ENCODE measurements at places on chromosomes 3 and 15. TPM values are rescaled to one million over a fixed set of nuclear protein-coding genes. Genes with fewer than 3 reads are reported as not detected.

DNA sequence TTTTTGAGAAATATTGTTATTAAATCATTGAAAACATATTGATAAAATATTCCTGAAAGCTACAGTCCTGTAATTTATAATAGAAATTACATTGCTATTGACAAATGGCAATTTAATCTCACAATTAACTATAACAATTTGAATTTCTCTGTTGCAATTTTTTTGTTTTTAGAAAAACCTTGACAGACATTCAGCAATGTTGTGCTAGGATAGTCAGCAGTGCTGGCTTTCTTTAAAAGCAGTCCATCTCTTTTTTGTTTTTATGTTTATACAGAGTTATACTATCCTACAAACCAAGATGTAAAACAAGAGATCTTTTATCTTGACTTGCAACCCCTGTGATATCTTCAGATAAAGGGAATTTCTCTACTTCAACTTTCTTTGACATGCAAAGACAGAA lies 93.1 kb downstream of the TUSC7 start:
- DNase-seq = no peak

GRCh38 chr15:92934716-92935115 lies 34.6 kb downstream of the CHD2 start:
- no peak for DNase-seq

The KPNA4 gene
- total RNA-seq = 36.3 TPM

DNA sequence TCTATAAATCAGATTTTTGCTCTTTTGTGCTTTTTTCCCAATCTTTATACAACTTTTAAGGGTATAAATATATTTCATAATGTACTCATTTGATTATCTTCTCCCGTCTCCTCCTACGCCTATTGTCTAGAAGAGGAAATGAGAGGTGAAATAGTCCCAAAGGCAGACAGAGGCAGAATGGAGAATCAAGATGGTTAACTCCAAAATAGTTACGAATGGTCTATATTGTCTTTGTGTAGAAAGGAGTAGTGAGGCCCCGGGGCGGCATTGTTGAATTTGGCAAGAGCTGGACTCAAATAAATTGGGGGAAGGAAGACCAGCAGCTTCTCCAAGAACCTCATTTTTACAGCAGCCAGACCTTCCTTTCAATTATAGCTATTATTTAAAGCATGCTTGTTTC lies 23.9 kb downstream of the ITPR1 start:
- no peak for DNase-seq

DNA sequence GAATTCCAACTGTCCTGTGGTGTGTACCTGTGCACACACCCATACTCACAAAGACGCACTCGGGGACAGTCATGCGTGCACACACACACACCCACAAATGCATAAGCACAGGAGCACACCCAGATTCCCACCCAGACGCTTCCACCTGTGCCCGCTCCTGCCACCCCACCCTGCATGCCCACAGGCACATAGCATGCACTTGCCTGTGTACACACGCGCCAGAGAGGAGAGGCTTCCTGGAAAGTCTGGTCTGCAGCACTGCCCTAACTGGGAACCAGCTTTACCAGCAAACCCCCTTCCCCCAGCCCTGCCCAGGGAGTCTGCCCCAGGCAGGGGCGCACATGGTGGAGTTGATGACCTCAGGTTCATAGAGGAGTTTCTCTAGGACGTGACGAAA lies 246.2 kb downstream of the UACA start:
- DNase-seq = no peak

The KLHL6 gene
- total RNA-seq = 0.41 TPM

DNA sequence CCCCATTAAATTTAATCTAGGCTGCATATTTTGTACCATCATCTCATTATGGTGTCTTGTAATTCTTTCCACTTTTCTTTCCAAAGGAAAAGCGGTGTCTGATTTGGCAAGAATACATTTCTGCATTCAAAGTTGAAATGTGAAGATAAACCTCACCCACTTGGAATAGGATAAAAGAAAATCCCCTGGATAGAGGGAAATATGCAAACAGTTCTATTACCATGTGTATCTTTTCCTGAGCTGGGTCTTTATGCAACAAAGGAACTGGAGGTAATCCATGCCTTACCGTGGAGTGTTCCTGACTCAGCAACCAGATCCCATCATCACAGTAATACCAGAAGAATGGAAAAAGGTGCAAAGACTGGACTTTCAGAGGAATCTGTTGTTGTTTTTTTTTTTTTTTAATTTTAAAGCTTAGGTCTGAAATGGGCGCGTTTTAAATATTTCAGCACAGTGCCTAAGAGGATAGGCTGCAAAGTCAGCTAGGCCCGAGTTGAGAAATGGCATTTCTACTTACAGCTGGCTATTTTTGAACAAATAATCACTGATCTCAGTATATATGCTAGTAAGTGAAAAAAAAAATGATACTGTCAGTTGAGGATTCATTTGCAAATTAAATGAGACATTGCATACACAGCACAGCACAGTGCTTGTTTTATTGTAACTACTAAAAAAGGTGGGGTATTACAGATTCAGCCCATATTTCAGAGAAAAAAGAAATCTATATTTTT lies 55.5 kb upstream of the ADAMTS9 start:
- no peak for DNase-seq

DNA sequence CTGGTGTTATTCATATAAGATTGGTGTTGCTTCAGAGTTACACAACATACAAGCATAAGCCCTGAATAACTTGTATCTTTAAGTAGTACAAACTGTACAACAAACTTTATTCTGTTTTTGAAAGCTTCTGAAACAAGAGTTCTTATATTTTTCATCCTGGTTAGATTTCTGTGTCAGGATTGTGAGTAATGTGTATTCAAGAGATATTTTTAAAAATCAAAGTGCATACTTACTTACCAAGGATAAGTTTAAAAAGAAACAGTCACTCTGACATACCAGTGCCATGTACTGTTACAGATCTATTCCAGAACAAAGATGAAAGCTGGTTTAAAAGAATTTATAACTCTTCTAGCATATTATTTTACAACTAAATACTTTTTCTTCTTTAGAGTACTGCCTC lies 755.1 kb downstream of the ZPLD1 start:
- DNase-seq = no peak

- no peak for DNase-seq
Observed at GRCh38 chr3:15637131-15637951, 35.8 kb downstream of the BTD start.

GRCh38 chr3:128077202-128077624 lies 25.0 kb downstream of the SEC61A1 start:
- no peak for DNase-seq

The CLK3 gene
- total RNA-seq = 26.5 TPM

DNA sequence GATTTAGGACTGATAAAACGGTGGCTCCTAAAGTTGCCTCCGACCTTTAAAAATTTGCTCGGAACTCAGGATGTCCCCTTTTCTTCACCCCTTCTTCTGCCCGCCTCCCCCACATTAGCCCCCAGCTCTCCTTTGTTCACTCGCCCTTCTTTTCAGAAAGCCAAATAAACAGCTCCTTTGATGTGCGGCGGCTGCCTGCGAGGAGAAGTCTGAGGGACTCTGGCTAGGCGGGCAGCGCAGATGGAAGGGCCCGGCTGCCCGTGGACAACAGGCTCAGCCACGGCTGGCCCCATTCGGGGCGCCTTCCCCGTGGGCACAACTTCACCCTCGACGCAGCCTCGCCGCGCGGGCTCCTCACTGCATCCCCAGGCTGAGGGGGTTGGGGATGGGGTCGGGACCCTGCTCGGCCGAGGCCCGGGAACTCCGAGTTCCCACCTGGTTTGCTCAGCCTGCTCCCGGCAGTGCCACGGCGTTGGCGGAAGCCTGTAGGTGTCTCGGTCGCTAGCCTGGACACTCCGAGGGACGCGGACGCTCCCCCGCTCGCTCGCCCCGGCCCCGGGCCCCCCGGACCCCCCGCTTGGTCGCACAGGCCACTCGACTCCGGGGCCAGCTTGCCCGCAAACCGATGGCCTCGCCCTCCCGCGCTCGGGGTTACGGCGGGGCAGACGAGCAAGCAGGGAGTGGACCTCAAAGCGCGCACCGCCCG lies 897 bp upstream of the TLE3 start:
- DNase-seq = no peak

- DNase-seq = no peak
Observed at GRCh38 chr3:56930706-56931105, 129.0 kb upstream of the ARHGEF3 start.

DNA sequence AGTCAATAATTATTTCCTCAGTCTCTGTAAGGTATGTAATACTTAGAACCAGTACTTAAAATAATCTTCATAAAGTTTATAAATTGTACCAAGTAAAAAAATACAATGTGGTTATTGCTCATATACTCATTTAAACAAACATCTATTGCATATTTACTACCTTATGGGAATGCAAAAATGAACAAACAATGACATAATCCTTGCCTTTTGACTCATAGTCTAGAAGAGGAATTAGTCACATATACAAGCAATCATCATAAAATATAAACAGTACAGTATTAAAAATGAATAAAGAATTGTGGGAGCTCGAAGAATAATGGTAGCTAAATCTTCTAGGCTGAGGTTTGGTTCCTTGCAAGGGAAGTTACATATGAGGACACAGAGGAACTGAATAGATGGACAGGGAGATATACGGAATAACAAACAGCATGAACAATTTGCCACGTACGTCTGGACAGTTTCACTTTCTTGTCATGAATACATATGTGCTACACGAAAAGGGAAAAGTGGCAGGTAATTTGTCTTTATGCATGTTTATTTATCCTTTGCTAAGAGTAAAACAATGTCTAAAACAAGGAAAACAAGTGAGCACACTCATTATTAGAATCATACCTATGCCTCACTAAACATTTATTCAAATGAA lies 17.2 kb downstream of the IMPG2 start:
- DNase-seq = no peak

The ALDH1A2 gene
- 3.3 TPM for total RNA-seq

The NEO1 gene
- 156 TPM for total RNA-seq

- DNase-seq = no peak
Observed at GRCh38 chr3:11362600-11362999, 90.4 kb downstream of the ATG7 start.

- DNase-seq = no peak
Observed at GRCh38 chr3:54960082-54960481, 32.2 kb upstream of the LRTM1 start.

The ATP13A5 gene
- 0.41 TPM for total RNA-seq

DNA sequence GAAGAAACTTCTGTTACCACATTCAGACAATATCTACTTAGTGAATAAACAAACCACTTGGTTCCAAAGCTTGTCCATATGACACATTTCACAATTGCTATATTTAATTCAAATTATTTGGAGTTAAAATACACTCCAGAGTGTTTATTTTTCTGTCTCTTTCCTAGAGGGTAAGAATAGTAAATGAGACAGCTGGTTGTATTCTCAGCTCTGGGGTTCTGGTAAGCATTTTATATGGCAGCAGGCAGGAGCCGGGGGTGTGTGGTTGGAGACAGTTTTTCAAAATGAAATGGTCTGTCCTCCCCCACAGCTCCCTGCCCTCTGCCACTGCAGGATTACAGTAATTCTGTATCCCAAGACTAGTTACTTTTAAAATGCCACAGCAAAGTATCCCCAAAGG lies 10.9 kb upstream of the SEC61A1 start:
- DNase-seq = peak; percentile 12

DNA sequence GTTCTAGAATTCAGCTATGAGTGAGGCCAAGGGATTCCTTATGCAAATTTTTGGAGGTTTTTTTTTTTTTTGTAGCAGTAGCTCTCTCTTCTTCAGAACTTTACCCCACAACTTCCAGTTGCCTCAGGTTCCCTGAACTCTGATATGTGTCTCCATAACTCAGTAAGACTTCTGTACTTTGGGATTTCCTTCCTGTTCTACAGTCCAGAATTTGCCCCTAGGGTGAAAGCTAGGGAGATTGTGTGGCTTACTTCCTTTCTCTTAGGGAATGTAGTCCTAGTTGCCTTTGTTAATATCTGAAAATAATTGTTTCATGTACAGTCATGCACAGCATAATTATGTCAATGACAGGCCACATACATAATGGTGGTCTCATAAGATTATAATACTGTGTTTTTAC lies 30.8 kb downstream of the LRRC28 start:
- DNase-seq = no peak

- no peak for DNase-seq
Observed at GRCh38 chr15:48315041-48315440, 16.2 kb upstream of the DUT start.

DNA sequence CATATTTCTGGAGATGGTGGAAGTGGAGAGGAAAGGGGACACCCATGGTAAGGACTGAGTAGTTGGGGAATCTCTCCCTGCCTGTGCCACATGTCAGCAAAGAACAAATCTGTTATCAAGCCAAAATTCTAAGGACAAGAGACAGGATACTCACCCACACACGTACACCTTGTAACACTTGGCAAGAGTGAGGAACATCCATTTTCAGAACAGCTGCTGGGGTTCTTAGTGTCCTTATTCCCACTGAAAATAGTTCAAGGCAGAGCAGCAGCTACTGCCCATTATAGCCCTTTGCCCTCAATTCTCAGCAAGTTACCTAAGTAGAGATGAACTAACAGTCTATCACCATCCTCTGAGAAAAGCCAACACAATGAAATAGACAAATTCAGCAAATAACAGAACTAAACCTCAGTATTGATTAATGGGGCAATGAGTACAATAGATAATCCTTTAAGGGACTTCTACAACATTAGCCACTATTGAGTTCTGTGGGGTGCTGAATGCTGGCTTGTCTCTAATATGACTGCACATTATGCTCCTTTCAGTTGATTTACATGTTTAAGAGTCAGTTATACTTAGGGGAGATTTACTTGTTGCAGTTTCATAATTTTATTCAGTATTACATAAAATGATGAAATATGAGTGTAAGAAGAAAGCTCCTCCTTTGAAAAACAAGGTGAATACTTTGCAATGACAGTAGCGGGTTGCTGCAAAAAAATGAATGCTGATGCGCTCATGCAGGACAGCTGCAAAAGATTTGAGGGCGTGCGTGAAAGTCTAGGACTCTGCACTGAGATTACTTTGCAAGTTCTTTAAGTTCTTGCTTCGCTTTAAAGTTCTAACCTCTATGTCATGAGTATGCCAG lies 22.4 kb downstream of the SENP5 start:
- DNase-seq = no peak

DNA sequence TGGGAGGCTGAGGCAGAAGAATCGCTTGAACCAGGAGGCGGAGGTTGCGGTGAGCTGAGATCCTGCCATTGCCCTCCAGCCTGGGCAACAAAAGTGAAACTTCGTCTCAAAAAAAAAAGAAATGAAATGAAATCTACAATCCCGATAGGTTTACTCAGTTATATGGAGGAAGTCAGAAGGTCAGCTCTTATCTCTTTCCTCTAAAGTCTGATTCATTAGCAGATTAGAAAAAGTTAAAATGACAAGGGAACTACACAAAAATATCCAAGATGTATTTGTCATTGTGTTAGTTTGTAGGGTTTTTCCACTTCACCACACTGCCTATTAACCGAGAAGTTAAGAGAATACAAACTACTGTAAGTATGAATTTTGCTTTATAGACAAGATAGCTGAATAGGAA lies 420.6 kb downstream of the SHQ1 start:
- no peak for DNase-seq

GRCh38 chr3:108403686-108404345 lies 106.6 kb downstream of the MYH15 start:
- no peak for DNase-seq

The GOLGA6A gene
- under 0.01 TPM for total RNA-seq

Measured in frontal cortex (tissue), 4 donors.